ENCODE measurements at places on chromosomes 2 and 18.

DNA sequence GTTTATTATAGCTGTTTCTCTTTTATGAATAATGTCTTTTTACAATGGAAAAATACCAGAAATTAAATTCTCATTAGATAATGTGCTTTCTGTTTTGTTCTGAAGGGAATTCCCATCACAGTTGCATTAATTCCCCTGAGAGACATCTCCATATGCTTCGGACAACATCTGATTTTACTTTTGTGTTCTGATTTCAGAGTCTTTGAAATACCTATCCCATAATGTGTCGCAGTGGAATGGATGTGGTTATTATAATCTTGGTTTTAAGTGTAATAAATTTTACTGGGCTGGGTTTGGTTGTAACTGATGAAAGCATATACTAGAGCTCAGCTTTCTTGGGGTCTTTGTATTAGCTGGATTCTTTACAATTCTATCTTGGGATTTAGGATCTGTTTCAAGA, 12.5 kb downstream of the SPTBN1 start:
- no peak for DNase-seq

- peak; percentile 15 for DNase-seq
These were observed 103.9 kb downstream of the VIT start for GRCh38 chr2:36800381-36800780.

DNA sequence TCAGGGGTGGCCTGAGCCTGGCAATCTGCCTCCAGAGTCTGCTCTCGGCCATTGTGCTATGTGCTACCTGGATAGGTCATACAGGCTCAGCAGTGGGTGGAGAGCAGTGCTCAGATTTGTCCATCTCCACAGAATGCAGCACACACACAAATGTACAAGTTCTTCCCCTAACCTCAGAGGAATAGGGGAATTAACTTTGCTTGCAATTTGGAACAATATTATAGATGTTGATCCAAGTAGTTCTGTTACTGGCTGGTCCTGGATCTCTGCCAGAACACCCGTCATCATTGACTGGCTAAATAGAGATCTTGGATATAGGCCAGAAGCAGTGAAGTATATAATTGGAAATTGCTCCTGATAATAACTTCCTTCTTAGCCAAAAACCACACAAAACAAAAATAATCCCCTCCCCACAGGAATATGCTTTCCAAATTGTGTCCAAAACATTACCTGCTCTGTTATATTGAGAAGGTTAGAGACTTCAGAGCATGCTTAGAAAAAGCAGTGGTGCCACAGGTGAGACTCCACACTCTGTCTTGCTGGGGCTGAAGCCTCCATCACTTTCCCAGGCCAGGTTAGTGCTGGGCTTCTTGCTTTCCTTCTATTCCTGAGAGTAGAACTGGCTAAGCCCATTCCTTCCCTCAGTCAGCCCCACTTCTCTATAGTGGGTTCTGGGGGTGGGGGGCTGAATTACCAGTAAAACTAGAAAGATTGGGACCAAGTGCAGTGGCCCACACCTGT, 38.8 kb downstream of the NCAPH start:
- peak; percentile 15 for DNase-seq

- DNase-seq, result no peak
These were observed 13.6 kb downstream of the STRN start for GRCh38 chr2:36952748-36953197.

DNA sequence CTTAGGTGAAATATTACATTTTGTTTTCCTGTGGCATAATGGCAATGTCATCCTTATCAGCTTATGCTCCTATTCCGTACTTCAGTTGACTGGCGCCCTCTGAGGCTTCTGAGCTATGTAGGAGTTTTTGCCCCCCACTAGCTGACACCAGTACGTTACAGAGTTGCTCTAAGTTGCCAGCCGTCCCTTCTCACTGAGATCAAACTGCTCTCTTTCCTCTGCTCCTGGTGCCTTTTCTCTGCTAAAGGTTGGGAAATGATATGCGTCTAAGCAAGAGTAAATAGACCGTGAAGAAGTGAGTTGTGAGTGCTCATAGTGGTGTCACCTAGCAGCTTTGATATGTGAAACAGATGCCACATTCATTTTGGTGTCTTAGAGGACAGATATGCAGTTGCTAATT, 99.2 kb downstream of the RAPGEF4 start:
- DNase-seq, result no peak
